ENCODE measurements at places on chromosomes 5 and 9. TPM values are rescaled to one million over a fixed set of nuclear protein-coding genes. Genes with fewer than 3 reads are reported as not detected.

DNA sequence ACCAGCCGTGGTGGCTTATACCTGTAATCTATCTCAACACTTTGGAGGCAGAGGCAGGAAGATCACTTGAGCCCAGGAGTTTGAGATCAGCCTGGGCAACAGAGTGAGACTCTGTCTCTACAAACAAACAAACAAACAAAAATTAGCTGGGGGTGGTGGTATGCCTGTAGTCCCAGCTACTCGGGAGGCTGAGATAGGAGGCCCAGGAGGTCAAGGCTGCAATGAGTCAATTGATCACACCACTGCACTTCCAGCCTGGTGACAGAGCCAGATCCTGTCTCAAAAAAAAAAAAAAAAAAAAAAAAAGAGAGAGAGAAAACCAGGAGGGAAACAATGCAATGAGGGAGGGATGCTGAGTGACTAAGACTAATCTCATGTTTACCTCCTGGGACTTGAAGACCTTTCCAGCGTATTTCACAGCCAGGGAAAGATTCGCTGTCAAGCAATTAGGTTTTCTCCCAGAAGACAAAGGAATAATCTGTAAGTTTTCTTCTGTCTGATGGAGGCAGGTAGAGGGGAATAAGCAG is 51.1 kb upstream of the MIER3 start:
- no peak for DNase-seq

DNA sequence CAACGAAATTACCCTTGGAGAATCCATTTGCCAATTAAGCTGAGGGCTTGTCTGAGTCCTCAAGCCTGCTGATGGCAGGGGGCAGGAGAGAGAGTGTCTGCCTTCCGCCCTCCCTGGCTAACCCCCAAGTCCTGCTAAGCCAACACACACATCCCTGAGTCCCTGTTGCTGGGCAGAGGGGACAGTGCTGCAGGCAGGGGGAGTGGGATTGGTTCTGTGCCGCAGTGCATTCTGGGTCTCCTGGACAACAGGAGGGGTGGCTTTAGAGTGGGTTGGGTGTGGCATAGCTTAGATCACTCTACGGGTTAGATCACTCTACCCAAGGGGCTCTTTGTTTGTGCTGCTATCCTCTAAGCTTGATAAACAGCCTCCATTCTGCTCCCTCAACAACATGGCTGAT is 427.7 kb downstream of the CDK5RAP2 start:
- DNase-seq = peak; percentile 2

DNA sequence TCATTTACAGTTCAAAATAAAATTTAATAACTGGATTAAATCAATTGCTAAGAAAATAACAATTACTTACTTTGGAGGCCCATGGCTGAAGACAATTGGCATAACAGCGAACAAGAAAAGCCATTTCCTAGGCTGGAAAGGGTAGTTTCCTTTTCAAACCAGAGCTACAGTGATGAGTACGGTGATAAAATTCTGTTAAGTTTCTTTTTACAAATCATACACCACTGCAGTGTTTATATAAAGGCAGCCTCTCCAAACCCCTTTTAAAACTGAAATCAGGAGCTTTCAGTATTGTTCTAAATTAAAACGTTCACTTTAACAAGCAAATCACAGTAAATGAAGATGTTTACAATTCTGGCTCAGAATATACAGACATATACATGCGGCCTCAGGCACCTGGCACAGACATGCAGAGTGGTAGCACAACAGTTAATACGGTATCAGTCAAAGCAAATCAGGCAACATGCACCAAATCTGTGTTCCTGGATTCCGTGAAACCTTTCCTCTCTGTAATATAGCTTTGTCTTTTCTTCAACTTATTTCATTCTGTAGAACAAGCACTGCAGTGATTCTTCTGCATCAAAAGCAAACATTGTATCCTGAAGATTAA is 102.9 kb downstream of the RAPGEF6 start:
- DNase-seq = no peak

- no peak for DNase-seq
These were observed 151.3 kb upstream of the EGFLAM start for GRCh38 chr5:38107096-38107495.

- DNase-seq = no peak
These were observed 23.2 kb upstream of the JADE2 start for GRCh38 chr5:134502259-134502658.

Gene MGAT1
- total RNA-seq = 57.1 TPM
